ENCODE measurements at places on chromosomes 4 and X. TPM values are rescaled to one million over a fixed set of nuclear protein-coding genes. Genes with fewer than 3 reads are reported as not detected.

DNA sequence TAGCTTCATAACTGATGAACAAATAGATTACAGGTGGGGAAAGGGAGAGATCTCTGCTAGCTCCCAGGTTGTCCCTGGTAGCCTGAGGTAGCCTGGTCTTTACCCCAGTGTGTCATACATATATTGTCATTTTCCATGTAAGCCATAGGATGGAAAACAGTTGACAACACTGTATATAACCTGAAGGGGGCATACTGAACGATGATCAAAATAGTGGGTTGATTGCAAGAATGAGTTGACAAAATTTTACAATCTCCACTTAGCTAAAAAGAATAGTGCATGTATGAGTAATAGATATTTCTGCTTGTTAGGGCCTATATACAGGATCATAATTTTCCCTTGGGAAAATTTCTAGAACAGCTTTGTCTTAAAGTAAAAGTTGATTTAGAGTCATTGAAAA lies 304.1 kb upstream of the HAND2 start:
- no peak for DNase-seq

DNA sequence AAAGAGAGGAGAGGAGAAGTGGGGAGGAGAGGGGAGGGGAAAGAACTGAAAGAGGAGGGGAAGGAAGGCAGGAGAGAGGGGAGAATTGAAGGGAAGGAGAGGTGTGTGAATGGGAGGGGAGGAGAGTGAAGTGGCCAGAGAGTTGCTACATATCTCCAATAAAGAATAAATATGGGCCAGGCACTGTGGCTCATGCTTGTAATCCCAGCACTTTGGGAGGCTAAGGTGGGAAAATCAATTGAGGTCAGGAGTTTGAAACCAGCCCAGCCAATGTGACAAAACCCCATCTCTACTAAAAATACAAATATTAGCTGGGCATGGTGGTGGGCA lies 482.4 kb downstream of the NAF1 start:
- no peak for DNase-seq

DNA sequence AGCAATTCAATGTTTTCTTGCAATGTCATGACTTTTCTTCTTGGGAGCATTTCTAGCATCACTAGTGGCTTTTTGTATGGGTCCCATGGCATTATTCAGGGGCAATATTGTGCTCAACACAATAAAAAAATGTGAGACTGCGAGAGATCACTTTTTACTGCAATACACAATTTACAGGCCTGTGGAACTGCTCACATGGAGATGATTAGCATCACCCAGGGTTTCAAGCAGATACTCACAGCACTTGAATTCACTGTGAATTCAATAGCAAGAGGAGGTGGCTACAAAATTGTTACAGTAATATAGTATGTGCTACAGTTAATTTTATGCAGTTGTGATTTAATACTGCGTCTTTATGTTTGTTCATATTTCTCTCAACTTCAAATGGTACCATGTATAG lies 50.4 kb downstream of the TBC1D19 start:
- no peak for DNase-seq

Gene TRO
- 7.9 TPM for total RNA-seq

Gene BMX
- not detected for total RNA-seq

- no peak for DNase-seq
Observed at GRCh38 chr4:144862210-144862609, 216.3 kb downstream of the HHIP start.

- no peak for DNase-seq
Observed at GRCh38 chr4:27154706-27155105, 294.1 kb downstream of the STIM2 start.

- no peak for DNase-seq
Observed at GRCh38 chr4:162706051-162706450, 460.6 kb downstream of the NAF1 start.

- DNase-seq: peak; percentile 38
Observed at GRCh38 chr4:1399508-1400190, 6.6 kb downstream of the NKX1-1 start.

GRCh38 chr4:69849297-69849696 lies 10.6 kb downstream of the SULT1E1 start:
- DNase-seq: no peak

GRCh38 chrX:116285501-116285900 lies 115.0 kb downstream of the AGTR2 start:
- no peak for DNase-seq

DNA sequence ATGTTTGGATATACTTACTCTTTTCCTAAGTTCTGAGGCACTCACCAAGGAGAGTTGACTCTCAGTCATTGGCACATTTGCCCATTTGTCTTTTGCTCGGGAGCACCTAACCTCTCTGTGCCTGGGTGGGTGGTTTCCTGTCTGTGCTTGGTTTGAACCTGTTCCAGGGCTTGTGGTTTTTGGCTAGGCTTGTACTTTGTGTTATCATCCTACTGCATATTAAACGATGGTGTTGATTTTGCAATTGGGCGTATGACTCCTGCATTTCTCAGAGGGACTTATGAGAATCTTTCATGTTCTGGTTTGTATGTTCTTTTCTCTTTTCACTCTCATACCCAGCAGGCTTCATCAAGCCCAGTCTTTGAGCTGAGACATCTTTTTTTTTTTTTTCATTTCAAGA lies 161.7 kb downstream of the BTC start:
- no peak for DNase-seq

Gene HSFX2
- not detected for total RNA-seq
